Midbrain (tissue), 1 donor: ENCODE measurements at places on chromosomes 3 and 15.

DNA sequence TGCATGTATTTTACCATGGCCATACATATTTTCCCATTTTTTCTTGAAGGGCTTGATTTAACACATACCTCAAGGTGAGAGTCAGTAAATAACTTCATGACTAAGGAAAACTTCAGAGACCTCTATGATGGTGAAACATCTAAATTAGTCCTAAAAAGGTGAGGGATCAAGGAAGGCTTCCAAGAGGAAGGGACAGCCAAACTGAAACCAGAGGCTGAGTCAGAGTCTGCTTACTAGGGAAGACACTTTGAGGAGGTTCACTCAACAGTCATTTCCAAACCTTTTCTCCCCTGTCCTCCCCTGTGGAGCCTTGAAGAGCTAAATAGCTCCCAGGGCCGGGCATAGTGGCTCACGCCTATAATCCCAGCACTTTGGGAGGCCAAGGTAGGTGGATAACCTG, 206.6 kb downstream of the SHQ1 start:
- DNase-seq = no peak

DNA sequence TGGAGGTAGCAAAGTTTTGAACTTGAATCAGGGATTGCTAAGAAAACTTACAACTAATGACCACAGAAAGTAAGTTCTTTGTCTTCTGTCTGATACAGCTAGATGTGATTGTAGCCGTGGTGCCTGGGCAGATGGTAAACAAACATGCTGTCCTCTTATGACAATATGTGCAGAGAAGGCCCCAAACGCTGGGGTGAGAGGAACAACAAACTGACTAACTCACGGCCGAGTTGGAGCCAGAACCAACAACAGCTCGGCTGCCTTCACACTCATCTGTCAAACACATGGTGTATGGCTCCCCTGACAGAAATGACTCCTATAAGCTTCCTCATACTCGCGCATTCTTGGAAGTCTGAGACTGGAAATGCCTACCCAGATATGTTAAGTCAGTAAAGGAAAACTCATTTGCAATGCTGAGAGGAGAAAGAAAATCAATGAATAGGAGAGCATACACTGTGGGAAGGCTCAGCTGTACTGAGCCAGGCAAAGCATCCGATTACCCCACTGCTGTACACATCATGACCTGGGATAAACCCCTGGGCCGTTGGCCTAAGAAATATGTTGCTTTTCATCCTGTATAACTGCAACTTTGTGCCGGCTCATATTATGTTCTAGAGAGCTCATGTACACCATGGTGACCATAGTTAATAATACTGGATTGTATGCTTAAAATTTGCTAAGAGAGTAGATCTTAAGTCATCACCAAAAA, 5.7 kb downstream of the THBS1 start:
- DNase-seq = no peak

GRCh38 chr3:150216041-150216811, 191.9 kb upstream of the TSC22D2 start:
- DNase-seq = peak; percentile 26

- DNase-seq = no peak
These were observed 90.8 kb downstream of the ANP32A start for GRCh38 chr15:68729789-68730411.

DNA sequence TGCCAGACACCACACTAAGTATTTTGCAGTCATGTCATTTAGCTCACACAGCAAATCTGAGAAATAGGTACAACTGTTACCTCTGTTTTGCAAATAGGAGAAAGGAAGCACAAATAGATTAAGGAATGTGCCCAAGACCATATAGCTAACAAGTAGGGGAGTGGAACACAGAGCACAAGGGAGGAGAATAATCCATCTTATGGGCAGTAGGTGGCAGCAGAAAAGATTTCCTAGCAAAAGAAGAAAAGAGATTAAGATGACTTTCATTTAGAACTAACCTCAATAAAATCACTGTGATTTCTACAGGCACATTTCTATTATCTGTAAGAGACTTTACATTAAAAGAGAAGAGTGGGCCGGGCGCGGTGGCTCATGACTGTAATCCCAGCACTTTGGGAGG, 49.1 kb downstream of the NR1I2 start:
- no peak for DNase-seq

DNA sequence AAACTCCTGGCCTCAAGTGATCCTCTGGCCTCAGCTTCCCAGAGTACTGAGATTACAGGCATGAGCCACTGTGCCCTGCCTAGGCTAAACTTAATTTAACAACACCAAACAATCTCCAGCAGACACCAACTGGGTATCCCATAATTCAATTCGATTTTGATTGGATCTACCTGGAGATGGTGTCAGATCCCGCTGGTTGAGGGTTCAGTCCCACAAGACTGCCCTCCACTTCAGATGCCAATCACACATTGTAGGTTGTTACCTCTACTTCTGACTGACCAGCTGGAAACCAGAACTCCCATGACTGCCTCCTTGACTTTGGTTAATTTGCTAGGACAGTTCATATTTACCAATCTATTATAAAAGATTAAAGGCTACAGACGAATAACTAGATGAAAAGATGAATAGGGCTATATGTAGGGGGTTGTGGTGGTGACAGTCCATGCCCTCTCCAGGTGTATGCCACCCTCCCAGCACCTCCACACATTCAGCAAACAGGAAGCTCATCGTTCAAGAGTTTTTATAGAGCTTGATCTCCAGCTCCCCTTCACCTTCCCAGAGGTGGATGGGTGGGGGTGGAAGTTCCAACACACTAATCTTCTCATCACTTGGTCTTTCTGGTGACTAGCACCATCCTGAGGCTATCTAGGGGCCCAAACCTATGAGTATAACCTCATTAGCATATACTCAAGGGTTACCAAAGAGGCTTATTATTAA, 9.3 kb downstream of the B2M start:
- DNase-seq = no peak

DNA sequence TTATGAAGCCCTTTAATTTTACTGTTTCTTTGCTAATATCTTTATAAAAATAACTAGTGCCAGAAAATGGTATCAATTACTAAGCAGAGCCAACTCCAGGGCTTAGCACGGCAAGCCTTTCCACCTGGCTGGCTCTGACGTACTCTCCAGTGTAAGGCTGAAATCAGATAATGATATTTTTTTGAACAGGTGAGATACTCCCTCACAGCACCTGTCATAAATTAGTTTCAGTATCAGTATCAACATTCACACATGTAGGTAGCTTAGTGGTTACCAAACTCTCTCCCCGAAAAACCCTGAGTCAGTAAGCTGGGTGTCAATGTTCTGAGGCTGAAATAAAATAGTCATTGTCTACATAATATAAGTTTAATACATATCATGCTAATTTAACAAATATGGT, 710.1 kb downstream of the SQOR start:
- no peak for DNase-seq

DNA sequence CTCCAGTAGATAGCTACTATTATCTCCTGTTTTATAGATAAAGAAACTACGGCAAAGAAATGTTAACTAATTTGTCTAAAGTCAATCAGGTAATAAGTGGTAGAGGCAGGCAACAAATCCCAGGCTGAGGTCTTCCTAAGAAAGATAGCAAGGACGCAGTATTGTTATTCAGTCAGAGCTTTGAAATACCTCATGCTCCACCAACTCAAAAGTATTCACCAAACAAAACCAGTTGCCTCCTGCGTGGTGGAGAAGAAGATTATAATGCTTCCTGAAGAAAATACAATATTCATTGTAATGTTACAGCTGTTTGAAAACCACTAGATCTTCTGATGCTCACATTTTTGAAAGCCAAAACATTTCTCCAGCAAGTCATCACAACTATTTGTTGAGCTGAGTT, 138.2 kb upstream of the CNTN4 start:
- DNase-seq = no peak

GRCh38 chr15:96336596-96337364, 6.3 kb downstream of the NR2F2 start:
- DNase-seq = no peak

- DNase-seq = no peak
These were observed 281.6 kb downstream of the CNTN6 start for GRCh38 chr3:1374471-1374870.

GRCh38 chr15:33851079-33851478, 117.2 kb upstream of the CHRM5 start:
- DNase-seq = no peak

DNA sequence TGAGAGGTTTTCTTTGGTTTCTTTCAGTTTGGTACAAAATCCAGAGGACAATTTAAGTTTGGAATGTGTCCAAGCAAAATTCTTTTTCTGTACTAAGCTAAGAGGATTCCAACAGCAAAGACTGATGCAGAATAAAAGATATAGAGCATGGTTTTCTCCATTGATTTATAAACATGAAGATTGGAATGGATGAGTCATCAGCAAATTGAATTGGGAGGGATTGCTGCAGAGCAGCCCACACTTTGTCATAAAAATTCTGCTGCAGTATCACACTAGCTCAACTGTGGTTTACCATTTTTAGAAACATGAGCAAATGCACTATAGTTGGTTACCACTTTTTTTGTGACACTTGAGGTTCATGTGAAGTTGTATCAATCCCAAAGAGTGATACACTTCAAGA, 16.1 kb upstream of the LARP6 start:
- no peak for DNase-seq

DNA sequence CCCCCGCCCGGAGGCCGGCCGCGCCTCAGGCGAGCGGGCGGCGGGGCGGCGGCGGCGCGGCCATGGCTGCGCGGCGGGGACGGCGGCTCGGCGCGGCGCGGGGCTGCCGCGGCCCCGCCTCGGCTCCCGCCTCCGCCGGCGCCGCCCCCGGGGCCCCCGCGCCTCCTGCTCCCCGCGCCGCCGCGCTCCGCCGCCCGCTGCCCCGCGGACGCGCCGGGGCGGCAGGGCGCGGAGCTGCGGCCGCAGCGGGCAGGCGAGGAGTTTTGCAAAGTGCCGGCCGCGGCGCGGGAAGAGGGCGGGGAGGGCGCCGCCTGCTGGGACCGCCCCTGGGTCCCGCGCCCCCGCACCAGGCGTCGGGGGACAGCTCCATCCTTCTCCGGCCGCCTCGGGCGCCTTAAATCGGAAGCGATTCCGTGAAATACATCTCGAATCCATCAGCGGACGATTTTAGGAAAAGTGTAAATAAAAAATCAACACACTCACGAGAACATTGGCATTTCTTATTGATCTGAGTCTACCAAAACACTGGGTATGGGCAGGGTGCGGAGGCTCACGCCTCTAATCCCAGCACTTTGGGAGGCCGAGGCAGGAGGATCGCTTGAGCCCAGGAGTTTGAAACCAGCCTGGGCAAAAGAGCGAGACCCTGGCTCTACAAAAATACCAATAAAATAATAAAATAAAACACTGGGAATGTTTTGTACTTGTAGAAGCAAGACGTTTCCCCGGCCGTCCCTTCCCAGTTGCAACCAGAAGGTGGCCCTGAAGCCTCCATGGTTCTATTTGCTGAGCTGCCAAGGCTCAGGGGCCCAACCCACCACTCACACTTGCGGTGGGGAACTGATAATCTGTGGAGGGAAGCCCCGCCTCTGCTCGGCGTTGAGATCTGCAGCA, 136.9 kb downstream of the NUP210 start:
- no peak for DNase-seq

DNA sequence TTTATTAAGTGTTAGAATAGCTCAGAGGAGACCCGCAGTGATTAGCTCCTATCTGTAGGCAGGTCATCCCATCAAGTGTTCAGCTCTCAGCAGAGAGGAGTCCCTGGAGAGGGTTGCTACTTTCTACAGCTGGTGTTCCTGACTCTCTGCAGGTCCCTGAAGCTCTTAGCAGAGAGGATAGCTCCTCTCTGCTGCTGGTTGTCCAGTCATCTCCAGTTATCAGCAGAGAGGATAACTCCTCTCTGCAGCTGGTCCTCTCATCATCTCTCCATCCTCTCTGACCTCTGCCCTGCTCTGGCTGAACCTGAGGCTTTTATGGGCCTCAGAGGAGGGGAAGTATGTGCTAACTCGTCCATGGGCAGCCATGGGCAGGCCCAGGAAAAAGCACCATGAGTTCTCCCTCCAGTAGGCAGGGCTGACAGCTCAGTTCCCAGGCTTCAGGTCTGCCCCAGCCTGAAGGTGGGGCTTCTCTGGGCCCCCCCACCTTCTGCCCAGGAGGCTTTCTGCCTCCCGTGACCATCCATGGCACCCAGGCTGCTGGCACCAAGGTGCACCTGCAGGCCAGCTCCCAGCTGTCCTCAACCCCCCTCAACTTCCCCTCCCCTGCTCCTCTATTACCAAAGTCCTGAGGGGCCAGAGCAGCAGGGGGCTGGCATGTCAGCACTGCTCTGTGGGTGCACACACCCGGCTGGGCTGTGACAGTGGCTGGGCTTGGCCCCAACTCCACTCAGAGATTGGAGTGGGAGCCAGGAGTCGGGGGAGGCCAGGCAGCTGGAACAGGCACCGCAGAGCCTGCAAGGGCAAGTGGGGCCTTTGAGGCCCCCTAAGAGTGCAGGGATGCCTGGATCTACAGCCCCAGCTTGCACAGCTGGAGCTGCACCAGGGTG, 98.9 kb upstream of the FRMD4B start:
- DNase-seq = no peak

GRCh38 chr3:160722331-160722730, 33.7 kb upstream of the PPM1L start:
- no peak for DNase-seq

GRCh38 chr3:85837402-85837801, 878.6 kb downstream of the CADM2 start:
- DNase-seq = no peak

GRCh38 chr3:84925571-84925970, 33.2 kb upstream of the CADM2 start:
- peak; percentile 73 for DNase-seq

DNA sequence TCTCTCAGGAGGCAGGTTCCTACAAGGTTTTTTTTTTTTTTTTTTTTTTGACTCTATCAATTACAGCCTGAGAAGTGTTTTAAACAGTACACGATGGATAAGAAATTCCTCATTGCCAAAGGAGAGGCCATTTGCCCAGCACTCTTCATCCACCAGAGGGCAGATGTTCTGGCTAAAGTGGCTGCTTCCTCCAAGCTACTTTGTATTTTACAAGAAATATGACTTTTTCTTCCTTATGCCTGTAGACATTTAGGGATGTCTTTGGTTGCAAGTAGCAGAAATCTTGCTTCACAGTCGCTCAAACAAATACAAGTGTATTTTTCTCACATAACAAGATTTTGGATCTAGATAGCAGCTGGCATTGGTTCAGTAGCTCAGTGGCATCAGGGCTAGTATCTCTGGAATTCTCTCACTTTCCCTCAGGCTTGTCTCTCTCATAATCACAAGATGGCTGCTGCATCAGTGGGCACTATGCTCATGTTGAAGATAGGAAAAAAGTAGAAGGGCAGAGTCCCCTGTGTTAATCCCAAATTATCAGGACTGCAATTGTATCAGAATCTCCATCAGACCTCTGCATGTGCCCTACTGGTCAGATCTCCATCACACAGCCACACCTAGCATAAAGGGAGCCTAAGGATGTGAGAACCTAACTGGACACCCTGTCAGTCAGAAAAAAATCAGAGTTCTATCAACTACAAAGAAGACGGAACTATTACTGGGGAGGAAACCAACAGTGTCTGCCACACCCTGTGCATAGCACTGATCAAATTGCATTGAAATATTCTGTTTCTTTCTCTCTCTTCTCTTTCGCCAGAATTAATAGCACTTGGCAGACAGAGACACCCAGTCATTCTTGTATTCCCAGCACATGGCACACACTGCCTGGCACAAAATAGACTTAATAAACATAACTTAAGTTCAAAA, 138.9 kb upstream of the COL8A1 start:
- peak; percentile 24 for DNase-seq
